ENCODE measurements at places on chromosomes 16 and 17.

DNA sequence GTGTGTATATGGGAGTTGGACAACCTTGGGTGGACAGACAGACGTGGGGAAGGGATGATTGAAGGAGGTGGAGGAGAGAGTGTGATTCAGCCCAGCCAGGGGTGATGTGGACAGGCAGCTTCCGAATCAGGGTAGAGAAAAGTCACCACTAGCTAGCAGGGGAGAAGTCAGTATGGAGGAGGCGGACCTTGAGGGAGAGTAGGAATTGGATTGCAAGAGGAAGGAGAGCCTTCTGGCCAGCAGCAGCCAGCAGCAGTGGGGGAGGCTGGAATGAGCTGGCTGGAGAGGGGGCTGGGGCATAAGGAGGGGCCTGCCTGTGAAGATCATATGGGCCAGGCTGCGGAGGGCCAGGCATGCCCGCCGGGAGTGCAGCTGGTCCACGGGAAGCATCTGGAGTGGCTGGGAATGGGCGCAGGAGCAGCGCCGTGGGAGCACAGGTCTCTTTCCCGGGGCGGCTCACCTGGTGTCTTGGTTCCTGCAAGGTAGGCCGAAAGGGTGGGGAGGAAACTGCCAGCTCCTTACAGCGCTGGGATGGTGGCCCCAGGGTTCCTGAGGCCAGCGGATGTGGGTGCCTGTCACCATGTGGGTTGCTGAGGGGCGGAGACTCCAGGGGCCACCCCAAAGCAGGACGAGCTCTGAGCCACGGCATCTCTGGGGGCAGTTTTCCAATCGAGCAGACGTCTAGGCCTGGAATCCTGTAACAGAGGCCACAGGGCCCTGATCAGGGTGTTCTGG lies 235.3 kb downstream of the SEC14L1 start:
- no peak for DNase-seq

DNA sequence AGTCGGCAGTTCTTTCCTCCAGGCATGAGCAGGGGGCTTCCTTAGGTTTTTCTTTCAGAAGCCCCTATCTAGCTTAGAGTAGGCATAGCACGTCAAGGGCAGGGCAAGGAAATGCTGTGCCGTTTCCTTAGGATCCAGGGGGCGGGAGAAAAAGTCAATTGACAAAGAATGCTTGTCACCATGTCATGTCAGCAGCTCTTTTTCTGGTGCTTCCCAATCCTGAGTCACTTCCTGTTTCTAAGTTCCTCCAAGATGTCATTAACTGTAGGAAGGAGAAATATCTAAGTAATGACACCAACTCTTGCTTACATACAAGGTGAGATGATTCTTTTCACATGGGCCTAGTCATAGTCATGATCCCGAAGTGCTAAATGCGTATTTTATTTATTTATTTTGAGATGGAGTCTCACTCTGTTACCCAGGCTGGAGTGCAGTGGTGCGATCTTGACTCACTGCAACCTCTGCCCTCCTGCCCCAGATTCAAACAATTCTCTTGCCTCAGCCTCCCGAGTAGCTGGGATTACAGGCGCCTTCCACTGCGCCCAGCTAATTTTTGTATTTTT lies 35.2 kb downstream of the GJC1 start:
- peak; percentile 87 for DNase-seq

DNA sequence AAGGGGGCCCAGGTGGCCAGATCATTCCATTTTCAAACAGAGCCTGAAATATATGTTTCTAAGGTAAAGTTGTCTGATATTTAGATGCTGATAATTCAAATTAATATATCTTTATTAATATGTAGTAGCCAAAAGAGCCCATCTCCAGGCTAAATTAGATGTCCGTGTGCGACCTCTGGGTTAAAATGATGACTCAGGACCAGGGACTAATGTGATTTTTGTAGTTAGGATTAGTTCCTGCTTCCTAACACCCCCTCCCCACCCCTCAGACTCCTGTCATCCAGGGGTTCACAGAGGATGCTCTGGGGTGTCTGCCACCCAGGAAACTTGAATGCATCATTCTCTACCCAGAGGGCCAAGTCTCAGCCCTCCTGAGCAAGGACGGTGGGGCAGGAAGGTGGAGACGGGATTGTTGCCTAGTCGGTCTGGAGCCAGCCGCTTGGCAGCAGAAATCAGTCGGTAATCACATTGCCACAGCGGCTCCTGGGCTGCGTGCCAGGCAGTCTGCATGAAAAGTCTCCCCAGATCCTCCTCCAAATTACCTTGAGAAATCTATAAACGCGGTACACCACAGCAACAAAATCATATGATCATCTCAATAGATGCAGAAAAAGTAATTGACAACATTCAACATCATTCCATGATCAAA lies 29.8 kb downstream of the CNGB1 start:
- DNase-seq, result peak; percentile 14

- DNase-seq, result no peak
Measured at GRCh38 chr17:28693869-28694268, 17.8 kb downstream of the PROCA1 start.

DNA sequence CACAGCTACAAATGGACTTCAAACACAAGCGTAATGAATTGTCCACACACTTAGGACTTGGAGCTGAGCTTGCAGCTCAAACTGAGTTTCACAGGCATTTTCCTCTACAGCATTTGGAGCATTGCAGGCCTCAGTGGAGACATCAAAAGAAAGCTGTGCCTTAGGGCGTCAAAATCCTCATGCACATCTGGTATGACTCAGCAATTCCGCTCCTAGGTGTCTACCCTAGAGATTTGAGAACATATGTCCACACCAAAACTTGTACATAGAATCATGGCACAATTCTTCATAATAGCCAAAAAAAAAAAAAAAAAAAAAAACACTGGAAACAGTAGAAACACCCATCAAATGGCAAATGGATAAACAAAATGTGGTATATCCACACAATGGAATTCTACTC lies 47.1 kb downstream of the GP2 start:
- no peak for DNase-seq

GRCh38 chr16:48110000-48110399 lies 45.8 kb downstream of the ABCC12 start:
- DNase-seq, result no peak

GRCh38 chr16:624526-625070 lies 6.2 kb upstream of the WFIKKN1 start:
- no peak for DNase-seq

- peak; percentile 35 for DNase-seq
Measured at GRCh38 chr17:41710472-41711090, 1.6 kb upstream of the GAST start.

DNA sequence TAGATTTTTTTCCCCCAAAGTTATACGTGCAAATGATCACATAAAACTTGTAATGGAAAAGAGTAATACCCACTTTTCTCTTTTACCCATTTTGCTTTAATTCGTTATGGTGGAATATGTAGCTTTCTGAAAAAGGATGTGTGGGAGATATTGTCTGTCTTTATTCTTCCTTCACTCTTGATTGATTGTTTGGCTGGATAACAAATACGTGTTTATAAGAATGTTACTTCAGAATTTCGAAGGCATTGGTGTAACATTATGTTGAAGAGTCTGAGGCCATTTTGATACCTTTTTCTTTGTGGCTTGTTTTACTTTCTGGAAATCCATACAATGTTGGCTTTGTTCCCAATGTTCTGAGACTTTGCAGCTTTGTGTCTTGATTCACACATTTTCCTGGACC lies 71.4 kb downstream of the BCAS3 start:
- no peak for DNase-seq

- DNase-seq, result no peak
Measured at GRCh38 chr16:67208154-67208896, 9.4 kb downstream of the ELMO3 start.

DNA sequence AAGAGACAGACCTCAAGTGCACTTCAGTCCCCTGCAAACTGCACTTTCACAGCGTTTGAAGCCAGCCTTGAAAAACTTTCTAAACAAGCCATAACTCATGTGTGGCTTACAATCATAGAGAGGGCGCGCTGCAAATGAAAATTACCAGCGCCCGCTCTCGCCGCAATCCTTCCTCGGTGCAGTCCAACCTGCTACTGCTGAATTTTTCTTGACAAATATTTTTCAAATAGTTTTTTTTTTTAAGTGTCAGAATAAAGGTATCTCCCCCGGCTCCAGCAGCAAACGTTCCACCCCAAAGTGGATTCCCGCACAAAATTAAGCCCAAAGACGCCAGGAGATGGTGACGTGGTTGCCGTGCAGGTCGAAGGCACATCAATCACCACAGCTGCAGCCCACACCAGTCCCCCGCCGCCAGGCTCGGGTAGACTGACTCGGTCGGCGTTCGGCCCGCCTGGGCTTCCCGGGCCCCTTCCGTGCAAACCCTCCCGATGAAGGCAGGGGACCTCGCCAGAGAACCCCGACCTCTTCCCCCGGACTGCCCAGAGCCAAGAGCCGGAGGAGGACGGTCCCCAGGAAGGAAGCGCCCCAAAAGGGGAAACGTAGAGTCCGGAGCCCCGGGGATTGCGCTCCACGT lies 630 bp downstream of the GRB2 start:
- peak; percentile 55 for DNase-seq

- DNase-seq, result no peak
Measured at GRCh38 chr17:44589316-44590071, 32.2 kb downstream of the FZD2 start.

- DNase-seq, result no peak
Measured at GRCh38 chr17:12680407-12680897, 14.8 kb downstream of the MYOCD start.

GRCh38 chr17:80908776-80909175 lies 82.9 kb upstream of the CHMP6 start:
- DNase-seq, result no peak

GRCh38 chr16:19431636-19432340 lies 14.1 kb downstream of the TMC5 start:
- no peak for DNase-seq

GRCh38 chr17:39197380-39198185 lies at the start of gene CACNB1:
TSS of gene CACNB1 (minus strand) at chr17:39197669. CDS start at chr17:39197495, 174 bp downstream.
- DNase-seq, result peak; percentile 69

DNA sequence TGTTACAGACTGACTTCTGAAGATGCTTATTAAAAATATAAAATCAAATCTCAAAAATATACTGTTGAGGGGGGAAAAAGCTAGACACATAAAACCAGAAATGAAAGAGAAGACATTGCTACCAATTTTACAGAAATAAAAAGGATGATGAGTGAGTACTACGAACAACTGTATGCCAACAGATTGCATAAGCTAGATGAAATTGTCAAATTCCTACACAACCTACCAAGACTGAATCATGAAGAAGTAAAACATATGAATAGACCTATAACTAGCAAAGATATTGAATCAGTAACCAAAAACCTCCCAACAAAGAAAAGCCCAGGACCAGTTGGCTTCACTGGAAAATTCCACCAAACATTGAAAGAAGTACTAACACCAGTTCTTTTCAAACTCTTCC lies 3.5 kb upstream of the CAPNS2 start:
- peak; percentile 6 for DNase-seq

GRCh38 chr17:44376124-44376523 lies 12.5 kb upstream of the FAM171A2 start:
- DNase-seq, result peak; percentile 24

All from endothelial cell of umbilical vein (primary cell).